Gastroesophageal sphincter (tissue), 4 donors: ENCODE measurements at places on chromosomes 1 and 21. TPM values are rescaled to one million over a fixed set of nuclear protein-coding genes. Genes with fewer than 3 reads are reported as not detected.

DNA sequence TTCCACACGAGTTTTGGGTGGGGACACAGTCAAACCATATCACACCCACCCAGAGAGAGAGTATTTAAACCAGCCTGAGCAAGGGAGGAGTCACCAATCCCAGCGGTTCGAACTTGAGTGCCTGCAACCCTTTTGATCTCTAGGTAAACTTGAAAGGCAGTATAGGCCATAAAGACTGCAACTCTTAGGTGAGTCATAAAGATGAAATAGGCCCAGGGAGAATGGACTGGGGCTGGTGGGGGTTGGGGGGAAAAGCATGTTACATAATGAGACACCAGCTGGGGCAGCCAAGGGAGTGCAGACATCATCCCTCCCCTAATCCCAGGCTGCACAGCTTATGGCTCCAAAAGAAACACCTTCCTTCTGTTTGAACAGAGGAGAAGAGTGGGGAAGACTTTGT is 99.8 kb upstream of the LHX8 start:
- no peak for ATAC-seq

DNA sequence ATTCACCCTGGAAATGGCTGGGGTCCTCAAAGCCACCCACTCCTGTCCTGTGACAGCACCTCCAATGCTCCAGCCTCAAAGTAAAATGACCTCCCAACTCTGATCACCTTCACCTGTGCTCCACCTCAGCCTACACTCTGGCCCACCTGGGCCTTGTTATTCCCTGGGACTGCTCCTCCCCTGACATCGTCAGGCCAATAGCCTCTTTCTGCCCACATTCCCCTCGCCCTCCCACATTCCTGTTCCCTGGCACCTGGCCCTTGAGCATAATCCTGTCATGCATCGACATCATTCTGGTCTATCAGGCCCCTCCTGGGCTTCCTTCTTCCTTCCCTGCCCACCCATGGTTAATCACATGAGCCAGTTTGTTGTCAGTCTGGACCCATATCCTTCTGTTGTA is 13.2 kb upstream of the BCAR3 start:
- ATAC-seq = no peak

SIM2 gene
- total RNA-seq = 0.47 TPM

DNA sequence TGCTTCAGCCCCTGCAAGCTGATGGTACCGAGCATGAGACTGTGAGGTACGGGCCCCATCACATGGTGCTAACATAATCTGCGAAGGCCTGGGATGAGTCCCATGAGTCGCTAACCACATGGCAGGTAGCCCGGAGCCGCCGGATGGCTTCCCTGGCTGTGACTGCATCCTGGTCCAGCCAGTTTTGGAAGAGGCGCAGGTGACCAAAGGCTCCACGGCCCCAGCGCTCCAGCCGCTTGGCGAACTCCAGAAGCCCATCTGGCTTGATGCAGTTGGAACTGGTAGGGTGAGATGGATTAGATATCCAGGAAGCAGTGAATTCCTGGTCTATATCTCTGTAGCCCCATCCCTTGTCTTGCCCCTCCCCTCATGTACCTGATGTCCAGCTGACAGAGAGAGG is 24.6 kb downstream of the LRRC41 start:
- ATAC-seq = no peak

DNA sequence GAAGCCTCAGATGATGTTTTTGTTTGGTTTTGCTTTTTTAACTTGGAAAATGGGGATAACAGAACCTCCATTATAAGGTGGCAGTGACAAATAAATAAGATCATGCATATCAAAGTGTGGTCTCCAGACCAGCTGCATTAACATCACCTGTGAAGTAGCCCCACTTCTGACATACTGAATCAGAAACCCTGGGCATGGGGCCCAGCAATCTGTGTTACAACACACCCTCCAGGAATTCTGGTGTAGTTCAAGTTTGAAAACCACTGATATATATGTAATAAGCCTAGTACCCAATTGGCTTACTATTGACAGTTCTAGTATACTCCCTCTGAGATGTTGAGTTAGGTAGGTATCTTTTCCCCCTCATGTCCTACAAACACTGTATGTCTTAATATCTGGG is 24.1 kb upstream of the RNF19B start:
- ATAC-seq = no peak
